Fibroblast of the aortic adventitia (primary cell): ENCODE measurements at places on chromosomes 12 and 14.

- no peak for DNase-seq
Observed at GRCh38 chr14:37013078-37013477, 159.3 kb downstream of the SLC25A21 start.

GRCh38 chr12:62292761-62293344 is 32.6 kb downstream of the USP15 start:
- DNase-seq: no peak

GRCh38 chr12:14893506-14894250 is 8.0 kb upstream of the MGP start:
- DNase-seq: peak; percentile 61

DNA sequence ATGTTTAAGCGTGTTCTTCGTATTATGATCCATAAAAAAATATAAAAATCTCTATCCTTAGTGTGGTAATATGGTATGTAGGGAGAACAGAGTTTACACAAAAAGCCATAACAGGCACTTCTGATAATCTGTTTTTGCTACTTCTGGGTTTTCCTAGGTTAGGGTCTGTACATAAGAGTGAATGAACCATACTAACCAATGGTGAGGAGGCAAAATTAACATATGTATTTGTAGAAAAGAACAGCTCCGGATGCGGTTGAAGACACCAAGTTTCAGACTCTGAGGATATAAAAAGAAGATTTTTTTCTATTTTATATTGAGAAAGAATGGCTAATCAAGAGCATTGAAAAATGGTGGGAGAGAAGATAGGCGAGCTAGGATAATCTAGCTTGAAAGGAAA is 40.2 kb upstream of the PPP1R12A start:
- no peak for DNase-seq

- no peak for DNase-seq
Observed at GRCh38 chr12:132419631-132420246, 70.2 kb upstream of the FBRSL1 start.
